ENCODE measurements at places on chromosomes 1 and 21.

DNA sequence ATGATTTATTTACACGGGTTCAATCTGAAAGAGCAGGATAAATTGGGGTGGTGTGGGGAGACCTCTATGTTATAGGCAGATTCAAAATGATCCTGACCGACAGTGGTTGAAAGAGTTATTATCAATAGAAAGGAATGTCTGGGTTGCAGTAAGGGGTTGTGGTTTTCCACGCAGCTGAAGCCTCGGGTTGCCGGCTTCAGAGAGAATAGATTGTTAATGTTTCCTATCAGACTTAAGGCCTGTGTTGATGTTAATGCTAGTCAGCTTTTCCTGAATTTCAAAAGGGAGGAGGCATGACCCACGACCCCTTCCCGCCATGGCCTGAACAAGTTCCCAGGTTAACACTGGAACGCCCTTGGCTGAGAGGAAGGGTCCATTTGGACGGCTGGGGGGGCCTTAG, 2.2 kb upstream of the UBE2J2 start:
- no peak for DNase-seq

- DNase-seq: no peak
Measured at GRCh38 chr1:228717081-228717480, 18.2 kb upstream of the RHOU start.

- DNase-seq: peak; percentile 4
Measured at GRCh38 chr1:235207209-235207565, 46.1 kb upstream of the RBM34 start.

DNA sequence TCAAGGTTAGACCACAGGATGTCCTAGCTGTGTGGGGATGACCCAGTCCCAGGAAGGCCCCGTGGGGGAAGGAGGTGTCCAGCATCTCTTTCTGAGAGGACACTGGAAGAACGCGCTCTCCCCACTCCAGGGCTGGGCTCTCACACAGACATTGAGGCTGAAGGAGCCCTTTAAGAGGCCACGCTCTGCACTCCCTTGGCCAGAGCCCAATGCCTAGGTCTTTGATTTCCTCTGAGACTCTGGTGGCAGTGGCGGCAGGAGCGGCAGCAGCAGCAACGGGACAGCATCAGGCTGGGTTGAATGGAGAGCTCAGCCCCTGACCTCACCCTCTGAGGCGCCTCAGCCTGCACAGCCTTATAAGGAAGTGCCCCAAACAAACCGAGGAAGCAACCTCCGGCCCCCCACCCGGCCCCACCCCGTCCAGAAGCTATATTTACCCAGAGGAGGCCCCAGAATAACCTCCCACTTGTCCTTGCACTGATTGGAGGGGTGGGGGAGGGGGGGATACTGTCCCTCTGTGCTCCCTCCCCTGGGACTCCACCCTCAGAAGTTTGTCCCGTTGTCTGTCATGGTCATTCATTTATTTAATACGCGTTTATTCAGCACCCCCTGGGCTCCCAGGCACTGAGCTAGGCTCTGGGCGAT, 12.3 kb downstream of the NES start:
- no peak for DNase-seq

DNA sequence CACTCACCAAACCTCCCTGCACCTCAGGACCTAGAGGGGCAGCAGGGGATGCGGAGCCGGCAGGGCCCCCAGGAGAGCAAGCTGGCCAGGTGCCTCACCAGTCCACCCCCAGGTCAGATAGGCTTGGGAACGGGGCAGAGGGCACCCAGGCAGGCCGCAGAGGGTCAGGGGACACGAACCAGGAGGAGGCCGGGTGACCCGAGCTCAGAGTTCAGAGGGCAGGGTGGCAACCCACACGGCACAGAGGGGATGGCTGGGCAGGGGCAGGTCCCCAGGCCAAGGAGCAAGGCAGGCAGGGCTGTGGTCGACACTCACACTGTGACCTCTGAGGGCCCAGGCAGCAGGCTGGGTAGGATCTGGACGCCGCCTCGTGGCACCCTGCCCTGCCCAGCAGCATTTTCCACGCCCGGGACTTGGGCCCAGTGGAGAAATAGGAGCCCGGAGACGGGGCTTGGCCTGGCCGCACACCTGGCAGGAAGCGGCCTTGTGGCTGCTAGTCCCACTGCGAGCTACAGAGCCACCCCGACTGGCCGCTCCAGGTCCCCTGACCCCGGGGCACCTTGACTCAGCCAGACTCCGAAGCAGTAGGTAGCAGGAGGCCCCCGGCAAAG, 5.3 kb downstream of the DVL1 start:
- DNase-seq: no peak

DNA sequence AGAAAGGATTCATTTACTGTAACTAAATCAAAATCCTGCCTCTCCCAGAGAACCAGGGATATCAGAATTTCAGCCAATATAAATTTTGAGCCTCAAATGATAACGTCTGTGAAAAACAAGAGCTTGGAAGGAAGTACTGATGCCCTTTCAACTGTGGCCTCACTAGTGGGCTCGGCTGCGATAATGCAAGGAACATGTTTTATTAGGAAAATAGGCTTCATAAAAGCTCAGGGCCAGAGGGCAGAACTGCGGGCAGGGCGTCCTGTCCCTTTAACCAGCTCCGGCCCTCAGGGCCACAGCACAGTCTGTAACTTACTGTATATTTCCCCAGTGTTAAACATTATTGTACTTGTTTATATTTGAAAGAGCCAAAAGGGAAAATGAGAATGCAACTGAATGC, 122.0 kb downstream of the PEX14 start:
- no peak for DNase-seq

DNA sequence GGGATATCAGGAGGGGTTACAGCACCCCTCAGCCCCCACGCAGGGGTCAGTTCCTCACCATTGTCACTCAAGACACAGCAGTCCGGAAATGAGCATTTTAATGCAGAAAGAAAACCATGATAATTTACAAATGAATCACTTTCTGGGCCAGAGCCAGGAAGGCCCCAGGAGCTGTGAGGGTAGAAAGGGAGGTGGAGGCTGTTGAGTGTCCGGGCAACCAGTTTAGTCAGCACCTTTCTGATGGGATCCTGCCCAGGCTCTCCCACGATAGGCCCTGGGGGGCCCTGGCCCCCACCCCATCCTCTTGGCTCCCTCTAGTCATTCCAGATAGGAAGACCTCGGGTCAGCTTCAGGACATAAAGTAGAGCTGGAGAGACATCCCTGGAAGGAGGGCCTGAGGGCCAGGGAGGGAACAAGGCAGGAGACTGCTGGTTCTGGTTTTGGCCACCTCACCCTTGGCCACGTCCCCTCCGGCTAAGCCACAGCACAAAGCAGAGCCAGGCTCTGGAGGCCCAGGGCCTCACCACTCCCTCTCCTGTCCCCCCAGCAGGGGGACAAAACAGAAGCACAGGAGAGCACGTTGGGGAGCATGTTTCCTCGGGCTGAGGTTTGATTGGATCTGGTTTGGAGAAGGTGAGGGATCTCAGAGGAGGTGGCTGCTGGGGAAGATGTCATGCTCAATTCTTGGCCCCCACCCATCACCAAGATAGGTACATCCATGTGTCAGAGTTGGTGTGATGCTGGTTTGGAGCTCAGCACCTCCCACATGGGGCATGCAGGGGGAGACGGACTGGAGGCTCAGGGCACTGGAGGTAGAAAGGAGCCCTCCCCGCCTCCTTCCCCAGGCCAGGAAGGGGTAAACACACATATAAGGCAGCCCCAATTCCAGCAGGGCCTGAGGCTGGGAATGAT, 20.6 kb downstream of the ETNK2 start:
- DNase-seq: no peak

All from activated naive CD4-positive, alpha-beta T cell (primary cell).